ENCODE measurements at places on chromosomes 4 and X.

- no peak for DNase-seq
Observed at GRCh38 chr4:61239250-61239649, 39.1 kb downstream of the ADGRL3 start.

DNA sequence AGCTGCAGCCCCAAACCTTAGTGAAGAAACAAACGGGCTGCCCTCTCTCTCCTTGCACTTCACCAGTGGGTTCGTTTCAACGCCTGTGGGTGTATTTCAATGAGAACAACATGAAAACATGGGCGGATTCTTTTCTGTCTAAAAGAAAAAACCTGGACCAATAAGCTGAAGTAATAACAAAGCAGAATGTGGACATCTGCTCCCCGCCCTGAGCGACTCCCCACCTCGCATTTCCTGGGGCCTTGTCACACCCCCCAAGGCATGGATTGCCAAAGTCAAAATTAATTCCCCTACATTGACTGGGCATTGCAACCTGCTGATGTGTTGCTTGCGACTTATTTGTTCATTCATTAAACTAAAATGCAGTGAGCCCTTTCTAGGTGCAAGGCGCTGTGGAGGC is 142.9 kb downstream of the BCOR start:
- DNase-seq, result no peak

DNA sequence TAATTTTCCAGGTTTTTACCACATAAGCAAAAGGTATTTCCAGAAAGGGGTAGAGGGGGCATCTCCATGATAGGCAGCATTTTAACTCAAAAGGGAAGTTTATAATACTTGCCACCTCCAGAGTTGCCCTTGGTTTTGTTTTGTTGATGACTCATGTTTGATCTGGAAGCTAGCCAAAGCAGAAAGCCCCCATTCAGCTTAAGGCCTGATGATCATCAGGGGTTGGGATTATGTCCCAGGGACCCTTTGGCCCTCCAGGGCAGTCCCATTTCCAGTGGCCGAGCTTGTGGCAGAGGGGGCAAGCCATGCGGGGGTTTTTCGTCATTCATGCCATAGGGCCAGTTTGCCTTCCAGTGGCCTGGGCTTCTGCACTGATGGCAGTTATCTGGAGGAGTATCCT is 143.0 kb upstream of the PLAC1 start:
- DNase-seq, result no peak

DNA sequence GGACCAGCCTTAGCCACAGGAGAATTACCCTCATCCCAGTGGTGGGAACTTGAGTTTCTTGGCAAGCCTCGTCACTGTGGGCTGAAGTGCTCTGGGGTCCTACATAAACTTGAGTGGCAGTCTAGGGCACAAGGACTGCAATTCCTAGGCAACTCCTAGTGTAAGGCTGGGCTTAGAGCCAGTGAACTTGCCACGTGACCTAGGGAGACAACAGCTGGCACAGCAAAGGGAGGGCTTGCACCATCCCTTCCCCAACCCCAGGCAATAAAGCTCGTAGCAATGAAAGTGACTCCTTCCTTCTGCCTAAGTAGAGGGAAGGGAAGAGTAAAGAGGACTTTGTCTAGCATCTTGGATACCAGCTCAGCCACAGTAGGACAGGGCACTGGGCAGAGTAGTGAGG is 81.8 kb downstream of the TEX11 start:
- no peak for DNase-seq

DNA sequence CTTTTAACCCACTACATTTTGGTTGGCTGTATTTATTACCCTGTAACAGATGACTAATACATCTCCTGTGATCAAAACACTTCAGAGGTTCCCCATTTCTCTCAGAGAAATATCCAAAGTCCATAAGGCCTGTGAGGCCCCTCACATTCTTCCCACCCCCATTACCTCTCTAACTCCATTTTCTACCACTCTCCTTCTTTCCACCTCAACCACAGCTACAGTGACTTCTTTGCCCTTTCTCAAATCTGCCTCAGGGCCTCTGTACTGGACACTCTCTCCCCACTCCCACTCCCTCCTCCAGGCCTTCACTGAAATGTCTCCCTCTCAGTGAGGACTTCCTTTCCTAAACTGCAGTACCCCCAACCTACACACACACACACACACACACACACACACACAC is 8.4 kb upstream of the TMEM144 start:
- DNase-seq, result no peak

- DNase-seq, result no peak
Observed at GRCh38 chr4:84901173-84901572, 65.3 kb downstream of the WDFY3 start.

DNA sequence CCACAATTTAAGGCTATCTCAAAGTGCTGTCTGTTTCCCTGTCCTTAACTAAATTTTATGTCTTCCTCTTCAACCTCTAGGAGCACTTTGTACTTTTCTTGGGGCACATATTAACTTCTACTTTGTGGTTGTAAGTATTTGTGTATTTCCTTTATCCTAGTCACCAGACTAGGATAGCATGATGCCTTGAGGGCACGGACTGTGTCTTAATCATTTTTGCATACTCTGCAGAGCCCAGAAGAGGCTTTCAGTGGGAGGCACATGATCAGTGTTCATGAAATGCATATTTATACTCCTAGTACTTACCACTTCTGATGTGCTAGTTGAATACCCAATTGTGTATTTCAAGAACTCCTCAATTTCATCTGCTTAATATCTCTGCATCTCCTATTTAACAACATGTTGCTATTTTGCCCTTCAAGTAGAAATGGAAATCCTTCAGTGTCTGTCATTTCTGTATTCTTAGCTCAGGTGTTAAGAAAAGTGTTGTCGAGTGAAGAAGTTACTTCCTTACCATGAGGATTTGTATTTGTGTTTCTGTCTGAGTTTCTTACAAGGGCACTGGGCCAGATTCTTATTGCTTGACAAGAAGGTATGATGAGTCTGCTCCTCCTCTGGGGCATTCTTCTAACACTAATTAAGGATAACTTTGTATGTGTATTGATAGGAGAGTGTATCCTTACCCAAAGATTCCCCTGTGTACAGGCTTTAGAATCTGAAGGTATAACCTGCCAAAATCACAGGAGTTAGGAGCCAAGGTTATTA is 28.3 kb upstream of the PGRMC2 start:
- DNase-seq, result no peak

DNA sequence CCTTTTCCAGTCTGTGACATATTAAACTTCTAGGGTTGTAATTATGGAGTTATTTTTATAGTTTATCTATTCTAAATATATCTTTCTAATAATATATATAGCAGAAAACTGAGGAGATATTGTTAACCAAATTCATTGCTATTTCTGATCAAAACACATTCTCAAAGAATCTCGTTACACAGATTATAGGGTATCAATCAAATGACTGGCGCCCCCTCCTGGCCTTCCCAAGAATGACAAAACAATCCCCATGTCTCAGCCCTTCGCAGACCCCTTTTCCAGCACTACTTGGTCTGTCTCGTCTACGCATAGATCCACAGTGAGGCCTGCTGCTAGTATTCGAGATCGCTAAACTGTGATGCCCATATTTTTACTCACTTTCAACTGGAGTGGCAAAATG is 209.3 kb downstream of the GPC3 start:
- no peak for DNase-seq

DNA sequence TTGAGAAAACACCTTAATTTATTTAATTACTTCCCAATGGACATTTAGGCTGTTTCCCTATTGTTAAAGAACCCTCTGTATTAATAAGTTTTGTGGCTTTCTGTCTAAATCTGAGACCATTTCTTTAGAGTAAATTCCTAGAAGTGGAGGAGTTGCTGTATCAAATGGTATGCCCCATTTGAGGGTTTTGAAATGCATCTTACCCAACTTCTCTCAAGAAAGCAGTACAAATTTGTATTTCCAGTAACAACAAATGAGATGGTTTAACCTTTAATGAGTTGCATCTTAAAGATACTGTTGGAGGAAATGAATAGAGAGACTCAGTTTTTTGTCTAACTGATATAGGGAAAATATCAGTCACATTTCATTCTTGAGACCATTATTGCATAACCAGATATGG is 70.5 kb upstream of the CBLL2 start:
- DNase-seq, result no peak

DNA sequence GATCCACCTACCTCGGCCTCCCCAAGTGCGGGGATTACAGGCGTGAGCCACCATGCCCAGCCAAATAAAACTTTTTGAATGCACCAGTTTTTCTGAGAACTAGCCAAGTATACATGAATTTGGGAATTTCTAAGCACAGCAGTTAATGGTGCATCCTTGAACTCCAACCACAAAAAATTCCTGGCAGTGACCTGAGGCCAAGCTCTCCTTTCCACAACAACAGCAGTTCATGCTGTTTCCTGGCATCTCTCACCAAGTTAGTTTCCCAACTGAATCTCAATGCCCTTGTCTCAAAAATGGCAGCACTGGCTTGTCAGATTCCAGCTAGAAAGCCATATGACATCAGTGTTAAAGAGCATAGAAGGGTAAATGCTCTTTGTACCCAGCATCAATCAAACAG is 15.9 kb upstream of the XKRX start:
- no peak for DNase-seq

GRCh38 chrX:108072746-108073145 is 18.6 kb downstream of the PSMD10 start:
- no peak for DNase-seq

GRCh38 chrX:155069414-155069813 is 1.5 kb downstream of the CMC4 start:
- DNase-seq, result no peak

DNA sequence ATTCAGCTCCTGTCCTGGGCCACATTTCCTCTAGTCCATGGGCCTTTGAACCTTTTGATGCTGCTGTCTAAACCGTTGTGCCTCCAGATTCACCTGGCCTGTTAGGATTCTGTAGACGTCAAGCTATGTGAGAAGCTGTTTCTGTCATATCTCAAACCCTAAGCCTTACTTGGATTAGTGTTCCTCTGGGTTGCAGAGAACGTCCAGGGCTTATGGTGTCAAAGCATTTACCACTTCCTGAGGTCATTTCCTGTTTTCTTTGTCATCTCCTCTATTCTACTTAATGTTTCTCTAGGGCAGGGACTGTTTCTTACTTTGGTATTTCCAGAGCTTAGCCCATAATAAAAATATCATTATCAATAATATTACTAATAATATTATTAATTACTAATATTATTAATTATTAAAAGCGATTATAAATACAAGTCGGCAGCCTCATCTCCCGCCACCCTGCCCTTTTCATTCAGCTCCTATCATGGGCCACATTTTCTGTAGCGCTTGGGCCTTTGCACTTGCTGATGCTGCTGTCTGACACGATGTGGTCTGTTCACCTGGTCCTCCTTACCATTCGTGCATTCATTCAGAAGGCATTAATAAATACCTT is 19.1 kb downstream of the PRIMPOL start:
- no peak for DNase-seq

GRCh38 chr4:76601791-76602190 is 166.8 kb downstream of the SHROOM3 start:
- no peak for DNase-seq

DNA sequence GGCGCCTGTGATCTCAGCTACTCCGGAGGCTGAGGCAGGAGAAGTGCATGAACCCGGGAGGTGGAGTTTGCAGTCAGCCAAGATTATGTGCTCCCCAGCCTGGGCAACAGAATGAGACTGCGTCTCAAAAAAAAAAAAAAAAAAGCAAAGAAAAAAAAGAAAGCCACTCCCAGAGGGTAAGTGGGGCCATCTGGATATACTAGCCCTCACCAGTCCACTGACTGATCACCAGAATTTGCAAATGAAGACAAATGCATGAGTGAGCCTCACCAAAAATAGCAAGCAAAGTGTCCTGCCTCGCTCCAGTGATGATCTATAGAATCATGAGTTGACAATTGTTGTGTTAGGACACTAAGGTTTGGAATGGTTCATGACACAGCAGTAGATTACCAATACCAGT is 47.6 kb downstream of the ZFP42 start:
- DNase-seq, result no peak

DNA sequence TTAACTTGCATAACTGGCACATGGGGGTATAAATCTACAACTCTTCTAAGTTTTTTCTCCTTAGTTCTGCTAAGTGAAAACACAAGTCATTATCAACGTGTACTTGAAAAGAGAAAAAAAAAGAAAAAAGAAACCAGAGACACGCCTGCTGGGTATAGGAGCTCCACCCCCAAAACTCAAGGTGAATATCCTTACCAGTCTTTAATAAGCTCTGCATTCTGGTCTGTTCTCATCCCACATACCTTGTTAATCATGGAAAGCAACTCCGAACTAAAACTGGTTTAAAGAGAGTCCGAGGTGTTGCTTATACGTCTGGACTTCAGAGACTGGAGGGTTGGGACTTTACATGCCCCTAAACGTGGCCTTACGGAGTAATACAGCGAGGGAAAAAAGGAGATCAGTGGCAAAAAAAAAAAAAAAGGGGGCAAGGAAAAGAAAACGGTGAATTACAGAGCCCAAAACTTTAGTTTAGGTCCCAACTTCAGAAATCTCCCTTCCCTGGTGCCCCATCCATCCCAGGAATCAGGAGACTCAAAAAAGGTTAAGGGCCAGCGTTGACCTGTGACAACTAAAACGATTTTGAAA is 1.0 kb downstream of the PGRMC2 start:
- DNase-seq, result no peak

DNA sequence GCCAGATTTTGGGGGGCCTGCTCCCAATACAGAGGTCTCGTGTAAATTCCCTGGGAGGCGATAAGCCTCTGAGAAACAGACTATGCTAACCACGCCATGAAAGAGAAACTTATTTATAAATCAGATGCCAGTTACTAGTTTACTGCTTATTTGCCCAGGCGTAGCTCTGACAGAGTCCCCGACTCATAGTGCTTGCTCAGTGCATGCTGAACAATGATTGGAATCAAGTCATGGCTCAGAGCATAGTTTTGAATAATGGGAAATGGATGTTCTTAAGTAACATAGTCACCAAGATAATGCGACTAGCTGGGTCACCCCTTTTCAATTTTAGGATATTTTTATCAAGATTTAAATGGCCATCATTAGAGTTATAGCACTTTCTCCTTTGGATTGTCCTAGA is 39.9 kb downstream of the HTT start:
- DNase-seq, result no peak

DNA sequence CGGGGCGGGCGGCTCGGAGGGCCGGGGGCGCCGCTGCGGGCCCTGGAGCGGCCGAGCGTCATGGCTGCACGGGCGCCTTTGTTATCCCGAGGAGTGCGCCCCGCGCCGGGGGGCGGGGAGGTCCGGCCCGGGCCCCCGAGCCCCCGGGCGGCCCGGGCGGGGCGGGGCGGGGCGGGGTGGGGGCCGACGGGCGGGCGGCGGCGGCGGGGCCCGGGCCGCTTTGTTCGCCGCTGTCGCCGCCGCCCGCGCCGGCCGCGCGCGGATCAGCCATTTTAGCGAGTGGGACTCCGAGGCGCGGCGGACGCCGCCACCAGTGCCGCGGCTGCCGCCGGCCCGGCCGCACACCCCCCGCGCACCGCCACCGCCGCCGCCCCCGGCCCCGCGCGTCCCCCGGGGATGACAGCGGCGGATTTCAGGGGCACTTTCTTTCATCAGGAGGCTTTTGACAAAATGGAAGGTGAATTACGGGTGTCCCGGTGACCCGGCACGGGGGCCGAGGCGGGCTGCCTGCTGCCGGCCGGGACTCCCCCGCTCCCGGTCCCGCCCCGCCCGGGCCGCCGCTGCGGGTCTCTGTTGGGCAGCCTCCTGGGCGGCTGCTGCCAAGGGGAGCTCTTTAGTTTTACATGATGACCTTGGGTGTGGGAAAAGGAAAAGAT is 1.2 kb downstream of the HMGB3 start:
- no peak for DNase-seq

- DNase-seq, result no peak
Observed at GRCh38 chrX:110462957-110463356, 104.3 kb downstream of the RTL9 start.
